ENCODE measurements at places on chromosomes 2 and 18.

DNA sequence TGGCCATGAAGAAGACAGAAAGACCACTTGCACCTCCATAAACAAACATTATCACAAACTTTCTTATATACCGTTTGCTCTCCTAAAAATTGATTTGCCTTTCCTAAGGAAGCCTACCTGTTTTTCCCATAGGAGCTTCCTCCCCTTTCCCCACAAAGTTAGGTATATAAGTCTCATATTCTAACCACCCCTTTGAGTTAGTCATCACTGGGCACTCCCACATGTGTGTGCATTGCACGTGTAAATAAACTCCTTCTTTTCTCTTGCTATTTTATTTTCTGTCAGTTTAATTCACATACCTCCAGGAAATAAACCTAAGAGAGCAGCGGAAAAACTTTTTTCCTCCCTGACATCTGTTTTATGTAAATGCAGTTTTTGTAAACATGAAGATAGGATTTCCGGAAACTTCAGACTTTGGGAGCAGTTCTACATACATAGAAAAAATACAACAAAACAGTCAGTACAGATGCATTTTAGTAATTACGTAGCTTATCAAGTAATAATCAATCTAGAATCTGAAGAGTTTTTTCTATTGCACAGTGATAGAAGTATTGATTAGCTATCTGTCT, 46.6 kb downstream of the PLCL1 start:
- no peak for DNase-seq

GRCh38 chr18:61596296-61596695, 263.1 kb downstream of the CDH20 start:
- DNase-seq: no peak

- no peak for DNase-seq
Measured at GRCh38 chr18:2627821-2628276, 27.7 kb upstream of the SMCHD1 start.

DNA sequence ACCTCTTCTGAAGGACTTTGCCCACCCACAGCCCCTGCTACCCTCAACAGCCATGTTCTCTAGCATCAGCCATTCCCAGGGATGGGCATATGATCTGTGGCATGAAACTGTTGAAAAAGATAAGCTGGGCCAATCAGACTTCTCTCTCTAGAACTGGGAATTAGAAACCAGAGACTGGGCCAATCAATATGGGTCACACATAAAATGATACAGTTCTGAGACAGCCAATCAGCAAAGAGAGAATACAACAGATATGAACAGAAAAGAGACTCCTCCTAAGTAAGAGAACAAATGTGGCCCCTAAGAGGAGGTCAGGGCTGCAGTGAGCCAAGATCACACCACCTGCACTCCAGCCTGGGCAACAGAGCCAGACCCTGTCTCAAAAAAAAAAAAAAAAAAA, 2.1 kb downstream of the KIDINS220 start:
- DNase-seq: no peak

GRCh38 chr2:232485757-232486557, 1.7 kb downstream of the ECEL1 start:
- DNase-seq: no peak

- peak; percentile 69 for DNase-seq
Measured at GRCh38 chr2:218569038-218569431, 396 bp downstream of the CNOT9 start.

GRCh38 chr2:82539280-82539621, 1919.8 kb downstream of the SUCLG1 start:
- DNase-seq: no peak

- DNase-seq: no peak
Measured at GRCh38 chr2:48605482-48606175, 12.0 kb upstream of the GTF2A1L start.

DNA sequence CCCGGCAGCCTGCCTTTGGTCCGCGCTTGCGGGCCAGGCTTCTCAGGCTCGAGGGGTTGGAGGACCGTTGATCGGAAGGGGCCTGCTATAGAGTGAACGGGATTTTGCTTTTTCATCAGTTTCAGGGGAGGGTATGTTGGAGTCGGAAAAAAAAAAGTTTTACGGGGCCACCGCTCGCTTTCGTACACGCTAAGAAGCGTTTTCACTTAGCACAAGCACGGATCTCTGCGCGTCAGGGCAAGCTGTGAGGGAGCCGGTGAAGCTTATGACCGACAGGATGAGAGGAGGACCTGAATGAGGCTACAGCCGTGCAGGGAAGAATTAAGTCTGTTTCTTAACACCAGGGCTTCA, 443 bp downstream of the CPSF3 start:
- no peak for DNase-seq

Measured in bone marrow (tissue), 2 donors.